CD4-positive, alpha-beta memory T cell (primary cell): ENCODE measurements at places on chromosomes 7 and 10.

DNA sequence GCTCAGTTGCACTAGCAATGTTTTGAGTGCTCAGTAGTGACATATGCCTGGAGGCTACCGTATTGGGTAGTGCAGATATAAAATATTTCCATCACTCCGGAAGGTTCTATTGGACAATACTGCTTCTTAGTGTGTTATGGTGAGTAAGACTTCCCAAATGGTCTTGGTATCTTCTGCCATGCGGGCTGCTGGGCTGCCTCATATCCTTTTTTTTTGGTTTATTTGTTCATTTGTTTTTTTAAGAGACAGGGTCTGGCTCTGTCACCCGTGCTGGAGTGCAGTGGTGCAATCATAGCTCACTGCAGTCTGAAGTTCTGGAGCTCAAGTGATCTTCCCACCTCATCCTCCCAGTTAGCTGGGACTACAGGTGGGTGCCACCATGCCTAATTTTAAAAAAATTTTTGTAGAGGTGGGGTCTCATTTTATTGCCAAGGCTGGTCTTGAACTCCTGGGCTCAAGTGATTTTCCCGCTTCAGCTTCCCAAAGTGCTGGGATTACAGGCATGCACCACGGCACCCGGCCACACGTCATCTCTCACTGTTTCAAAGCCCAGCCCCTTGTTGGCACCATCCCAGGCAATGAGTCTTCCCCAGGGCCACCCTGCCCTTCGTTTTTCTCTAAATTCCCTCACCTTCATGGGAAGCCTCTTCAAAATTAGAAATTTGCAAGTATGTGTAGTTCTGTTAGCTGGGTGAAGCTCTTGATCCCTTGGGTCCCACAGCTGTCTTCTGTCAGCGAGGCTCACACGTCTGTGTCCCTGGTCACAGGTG, 111.0 kb upstream of the KLF14 start:
- no peak for DNase-seq

- DNase-seq = no peak
These were observed 212.1 kb downstream of the MACC1 start for GRCh38 chr7:20005081-20005480.

DNA sequence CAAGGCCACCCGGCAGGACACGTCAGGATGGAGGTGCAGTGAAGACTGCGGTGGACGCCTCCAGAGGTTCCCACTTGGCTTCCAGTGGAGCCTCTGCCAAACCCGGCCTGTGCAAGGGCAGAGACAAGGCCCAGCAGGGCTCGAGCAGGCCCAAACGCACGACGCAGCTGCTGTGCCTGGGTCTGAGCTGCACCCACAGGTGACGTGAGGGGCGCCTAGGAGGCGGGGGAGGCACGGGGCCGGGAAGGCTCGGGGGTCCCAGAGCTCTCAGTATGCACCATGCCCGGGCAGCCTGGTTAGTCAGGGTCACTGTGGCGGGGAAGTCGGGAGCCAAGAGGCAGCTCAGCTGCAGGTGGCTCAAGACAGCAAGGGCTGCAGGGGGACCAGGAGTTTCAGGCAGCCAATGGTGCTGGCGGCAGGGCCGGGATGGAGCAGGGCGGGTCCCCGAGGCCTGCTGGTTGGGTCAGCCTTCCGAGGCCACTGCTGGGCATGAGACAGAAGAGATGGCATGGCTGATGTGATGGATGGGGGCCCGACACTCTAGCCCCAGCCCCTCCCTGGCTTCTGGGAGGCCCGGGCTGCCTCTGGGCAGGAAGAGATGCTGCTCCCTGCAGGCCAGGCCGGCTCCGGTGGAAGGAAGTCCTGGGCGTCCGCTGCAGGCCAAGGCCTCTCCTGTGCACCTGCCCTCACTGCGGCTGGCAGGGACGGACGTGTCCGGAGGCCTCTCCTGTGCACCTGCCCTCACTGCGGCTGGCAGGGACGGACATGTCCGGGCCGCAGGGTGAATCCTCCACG, 72.2 kb upstream of the CFAP46 start:
- DNase-seq = no peak

DNA sequence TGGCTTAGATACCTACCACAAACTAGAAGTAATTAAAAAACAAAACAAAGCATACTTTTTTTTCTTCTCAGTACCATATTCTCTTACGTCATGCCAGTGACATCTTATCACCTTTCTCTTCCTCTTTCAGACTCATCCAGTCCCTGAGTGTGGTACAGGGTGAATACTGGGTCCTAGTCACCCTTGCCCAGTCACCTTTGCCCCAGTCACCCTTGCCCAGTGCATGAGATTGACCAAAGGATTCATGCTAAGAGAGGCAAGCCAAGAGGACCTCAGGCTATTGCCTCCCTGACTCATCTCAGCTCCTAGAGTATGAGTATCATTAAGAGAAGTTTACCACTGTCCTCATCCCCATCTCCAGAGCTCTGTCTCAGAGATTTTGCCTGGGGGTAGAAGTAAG, 10.0 kb upstream of the TSPAN12 start:
- no peak for DNase-seq

- DNase-seq = no peak
These were observed 411.3 kb upstream of the SEMA3C start for GRCh38 chr7:81330108-81330507.
